GM13977 (cell line): ENCODE measurements at places on chromosomes 2 and 18.

DNA sequence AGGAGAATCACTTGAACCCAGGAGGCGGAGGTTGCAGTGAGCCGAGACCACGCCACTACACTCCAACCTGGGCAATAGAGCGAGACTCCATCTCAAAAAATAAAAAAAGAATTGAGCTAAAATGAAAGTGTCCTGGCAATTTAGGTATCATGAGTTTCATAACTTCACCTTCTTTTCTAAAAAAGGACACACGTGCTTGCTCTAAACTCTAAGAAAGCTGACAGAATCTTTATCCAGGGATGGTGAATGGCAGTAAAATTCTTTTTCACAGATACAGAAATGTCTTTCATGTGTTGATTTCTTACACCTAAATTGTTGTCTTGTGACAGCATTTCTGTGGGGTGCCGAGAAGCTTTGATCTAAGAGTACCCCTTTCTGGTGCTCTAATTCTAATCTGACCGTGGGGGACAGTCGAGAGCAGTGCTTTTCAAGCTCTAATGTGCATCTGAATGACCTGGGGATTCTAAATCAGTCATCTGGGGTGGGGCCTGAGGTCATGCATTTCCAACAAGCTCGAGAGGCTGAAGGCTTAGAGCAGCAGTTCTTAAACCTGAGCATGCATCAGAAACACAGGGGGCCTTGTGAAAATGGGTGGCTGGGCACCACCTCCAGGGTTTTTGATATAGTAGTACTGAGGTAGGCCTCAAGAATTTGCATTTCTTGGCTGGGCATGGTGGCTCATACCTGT, 42.1 kb upstream of the REL start:
- DNase-seq: peak; percentile 42

DNA sequence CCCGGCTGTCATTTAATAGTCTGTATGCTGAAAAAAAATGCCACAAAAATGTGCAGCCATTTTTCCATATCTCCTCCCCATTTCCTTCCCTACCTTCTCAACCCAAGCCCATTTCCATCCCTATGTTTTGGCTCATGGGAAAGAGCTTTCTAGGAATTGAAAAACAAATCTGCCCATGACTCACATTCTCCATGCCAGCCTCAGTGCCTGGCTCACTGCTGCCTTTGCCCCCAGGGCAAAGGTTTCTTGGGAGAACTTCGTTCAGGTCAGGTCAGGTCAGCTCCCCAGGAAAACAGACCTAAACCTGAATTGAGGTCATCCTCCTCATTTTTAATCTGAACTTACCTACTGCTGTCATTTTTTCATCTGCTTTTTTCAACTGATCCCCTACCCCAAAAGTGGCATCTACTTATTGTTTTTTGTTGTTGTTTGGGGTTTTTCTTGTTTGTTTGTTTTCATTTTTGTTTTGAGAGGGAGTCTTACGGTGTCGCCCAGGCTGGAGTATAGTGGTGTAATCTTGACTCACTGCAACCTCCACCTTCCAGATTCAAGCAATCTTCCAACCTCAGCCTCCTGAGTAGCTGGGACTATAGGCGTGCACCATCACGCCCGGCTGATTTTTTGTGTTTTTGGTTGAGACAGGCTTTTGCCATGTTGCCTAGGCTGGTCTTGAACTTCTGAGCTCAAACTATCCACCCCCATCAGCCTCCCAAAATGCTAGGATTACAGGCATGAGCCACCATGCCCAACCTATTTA, 66.7 kb downstream of the FECH start:
- DNase-seq: no peak

- DNase-seq: no peak
Observed at GRCh38 chr2:172162225-172162733, 59.6 kb upstream of the DLX2 start.

DNA sequence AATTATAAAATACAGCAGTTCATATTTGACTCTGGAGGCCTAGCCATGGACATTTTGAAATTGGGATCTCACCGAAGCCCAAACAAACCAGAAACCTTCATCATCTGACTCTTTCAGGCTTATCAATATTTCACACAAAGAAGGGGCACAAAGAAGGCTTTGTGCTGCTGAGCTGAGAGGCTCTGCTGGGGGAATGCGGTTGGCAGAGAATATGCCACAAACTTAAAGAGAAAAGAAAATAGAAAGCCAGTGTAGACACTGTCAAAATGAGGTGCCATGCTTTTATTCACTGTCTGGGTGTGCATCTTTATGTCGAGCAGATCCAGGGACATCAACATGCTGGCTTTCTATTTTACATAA, 162.6 kb downstream of the QPCT start:
- DNase-seq: no peak

DNA sequence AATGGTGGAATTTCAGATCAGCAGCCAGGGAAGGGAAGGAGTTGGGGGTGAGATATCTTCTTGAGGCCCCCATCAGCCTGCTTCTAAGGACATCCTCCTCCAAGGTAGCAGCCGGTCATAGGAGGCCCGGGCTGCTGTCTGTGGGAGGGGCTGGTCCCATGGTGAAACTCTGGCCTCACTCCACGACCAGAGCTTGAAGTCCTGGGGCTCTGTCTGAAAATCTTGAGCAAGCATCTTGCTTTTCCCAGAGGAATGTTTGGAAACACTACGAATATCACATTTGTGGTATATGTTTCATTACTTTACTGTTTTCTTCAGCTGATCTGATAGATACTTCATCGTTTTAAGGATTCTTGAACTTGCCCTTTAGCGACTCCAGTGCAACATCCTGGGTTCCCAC, 103.7 kb downstream of the CTAGE1 start:
- no peak for DNase-seq

DNA sequence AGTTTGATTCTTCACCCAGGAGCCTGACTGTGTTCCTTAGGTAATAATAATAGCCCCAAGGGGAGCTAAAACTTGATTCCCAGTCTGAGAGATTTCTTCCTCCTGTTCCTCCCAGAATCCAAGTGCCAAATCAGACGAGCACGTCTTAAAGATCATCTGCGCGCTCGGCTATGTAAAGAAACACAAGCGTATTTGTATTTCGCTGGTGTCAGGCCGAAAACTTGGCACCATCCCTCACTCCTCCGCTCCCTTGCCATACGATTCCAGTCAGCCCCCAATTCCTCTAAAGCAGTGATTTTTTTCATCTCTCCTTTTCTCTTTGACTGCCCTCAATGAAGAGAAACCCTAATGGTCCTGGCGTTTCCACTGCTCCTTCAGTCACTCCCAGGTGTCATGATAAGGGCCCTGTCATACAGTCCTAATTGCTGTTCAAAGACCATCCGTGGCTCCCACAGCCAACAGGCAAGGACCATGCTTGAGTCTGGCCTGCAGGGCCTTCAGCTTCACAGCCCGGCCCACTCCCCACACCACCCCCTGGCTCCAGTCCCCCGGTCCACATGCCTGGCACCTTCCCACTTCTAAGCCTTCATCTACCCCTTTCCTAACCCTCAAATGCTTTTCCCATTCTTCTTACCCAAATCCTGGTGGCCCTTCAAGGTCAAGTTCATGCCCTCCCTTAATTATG, 130.8 kb upstream of the ID2 start:
- DNase-seq: no peak

- no peak for DNase-seq
Observed at GRCh38 chr2:229838729-229839128, 83.1 kb downstream of the TRIP12 start.

GRCh38 chr2:111108745-111109271, 11.9 kb upstream of the BCL2L11 start:
- DNase-seq: no peak

DNA sequence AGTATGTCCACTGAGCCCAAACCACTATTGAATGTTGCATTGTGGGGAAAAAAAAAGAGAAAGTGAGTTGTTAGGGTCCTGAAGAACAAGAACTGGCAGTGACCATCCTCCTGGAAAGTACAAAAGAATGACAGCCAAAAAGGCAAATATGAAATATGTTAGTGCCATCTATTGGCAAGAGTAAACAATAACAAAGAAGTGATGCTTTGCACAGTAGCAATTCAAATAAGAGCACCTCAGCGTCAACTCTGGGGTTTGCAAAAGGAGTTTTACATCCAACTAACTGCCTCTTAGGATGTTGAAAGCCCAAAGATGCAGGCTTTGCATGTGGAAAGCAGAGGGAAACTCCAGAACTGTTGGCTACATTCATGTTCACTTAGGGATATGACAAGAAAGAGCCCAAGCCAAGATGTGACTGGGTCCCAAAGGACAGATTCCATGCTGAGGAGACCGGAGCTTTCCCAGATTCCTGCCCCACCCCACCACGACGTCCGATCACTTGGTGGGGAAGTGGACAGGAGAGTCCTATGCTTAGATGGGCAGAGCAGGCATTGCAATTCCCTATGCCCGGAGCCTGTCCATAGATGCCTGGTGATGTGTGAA, 15.6 kb downstream of the TRABD2A start:
- DNase-seq: peak; percentile 57

DNA sequence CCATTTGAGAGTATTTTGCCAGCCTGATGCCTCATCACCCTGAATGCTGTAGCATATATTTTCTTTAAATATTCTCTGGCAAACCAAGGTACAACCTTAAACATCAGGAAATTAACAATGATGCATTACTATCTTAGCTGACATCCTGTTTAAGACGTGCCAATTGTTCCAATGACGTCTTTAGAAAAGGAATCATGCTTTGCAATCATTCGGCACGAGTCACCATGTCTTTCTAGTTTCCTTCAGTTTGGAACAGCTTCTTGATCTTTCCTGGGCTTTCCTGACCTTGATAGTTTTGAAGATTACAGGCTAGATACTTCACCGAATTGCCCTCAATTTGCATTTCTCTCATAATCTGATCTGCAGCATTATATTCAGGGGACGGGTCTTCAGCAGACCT, 88.2 kb upstream of the GLI2 start:
- no peak for DNase-seq

DNA sequence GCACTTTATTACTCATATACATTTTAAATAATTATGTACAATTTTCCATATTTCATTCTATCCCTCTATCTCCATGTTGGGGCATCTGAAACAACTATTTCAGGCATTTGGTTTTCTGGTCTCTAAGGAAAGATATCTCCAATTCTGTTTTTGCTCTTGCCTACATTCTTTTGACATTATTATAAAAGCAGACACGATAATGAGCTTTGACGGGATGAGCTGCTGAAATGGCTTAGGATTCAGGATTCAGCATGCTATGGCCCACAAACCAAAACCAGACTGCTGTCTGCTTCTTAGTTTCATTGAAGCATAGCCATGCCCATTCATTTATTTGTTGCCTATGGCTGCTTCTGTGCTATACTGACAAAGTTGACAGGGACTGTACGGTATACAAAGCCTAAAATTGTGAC, 42.7 kb upstream of the GLS start:
- DNase-seq: no peak

DNA sequence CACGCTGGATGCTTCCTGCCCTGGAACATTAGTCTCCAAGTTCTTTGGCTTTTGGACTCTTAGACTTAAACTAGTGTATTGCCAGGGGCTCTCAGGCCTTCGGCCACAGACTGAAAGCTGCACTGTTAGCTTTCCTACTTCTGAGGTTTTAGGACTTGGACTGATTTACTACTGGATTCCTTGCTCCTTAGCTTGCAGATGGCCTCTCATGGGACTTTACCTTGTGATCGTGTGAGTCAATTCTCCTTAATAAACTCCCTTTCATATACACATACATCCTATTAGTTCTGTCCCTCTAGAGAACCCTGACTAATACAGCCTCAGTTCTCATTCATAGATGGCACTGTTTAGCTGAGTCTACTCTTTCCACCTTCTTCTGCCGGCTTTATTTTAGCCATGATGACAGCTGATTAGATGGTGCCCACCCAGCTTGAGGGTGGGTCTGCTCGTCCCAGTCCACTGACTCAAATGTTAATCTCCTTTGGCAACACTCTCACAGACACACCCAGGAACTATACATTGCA, 389.1 kb downstream of the NYAP2 start:
- DNase-seq: no peak

- no peak for DNase-seq
Observed at GRCh38 chr2:102226612-102227391, 40.0 kb downstream of the IL1RL2 start.

- DNase-seq: no peak
Observed at GRCh38 chr2:224847961-224848850, 132.0 kb upstream of the CCDC195 start.

DNA sequence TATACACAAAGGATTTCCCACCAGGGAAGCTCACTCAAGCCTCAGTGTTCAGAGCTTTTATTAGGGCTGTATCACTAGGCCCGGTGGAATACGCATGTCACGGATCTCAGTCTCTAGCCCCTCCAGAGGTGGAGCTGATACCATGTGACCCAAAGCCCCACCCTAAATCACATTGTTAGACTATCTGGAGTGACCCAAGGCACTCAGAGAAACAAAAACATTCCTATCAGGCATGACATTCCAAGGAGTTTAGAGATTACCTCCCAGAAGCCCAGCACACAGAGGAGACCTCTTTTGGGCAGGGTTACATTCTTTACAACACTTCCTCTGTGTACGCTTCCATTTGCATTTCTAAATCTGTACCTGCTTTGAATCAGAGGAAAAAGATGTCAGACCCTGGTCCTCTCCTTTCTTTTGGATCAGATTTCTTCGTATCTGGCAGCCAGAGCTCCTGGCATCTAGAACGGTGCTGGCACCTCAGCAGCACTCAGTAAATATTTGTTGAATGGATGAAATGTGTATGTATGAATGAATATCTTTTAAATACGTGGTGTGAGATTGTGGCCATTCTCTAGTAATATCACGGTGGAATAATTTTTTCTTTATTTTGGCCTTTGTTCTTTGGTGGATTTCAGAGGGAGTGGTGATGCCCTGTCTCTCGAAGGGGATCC, 37.7 kb upstream of the SMAD2 start:
- DNase-seq: no peak

GRCh38 chr2:47528874-47529273, 125.9 kb downstream of the MSH2 start:
- no peak for DNase-seq

DNA sequence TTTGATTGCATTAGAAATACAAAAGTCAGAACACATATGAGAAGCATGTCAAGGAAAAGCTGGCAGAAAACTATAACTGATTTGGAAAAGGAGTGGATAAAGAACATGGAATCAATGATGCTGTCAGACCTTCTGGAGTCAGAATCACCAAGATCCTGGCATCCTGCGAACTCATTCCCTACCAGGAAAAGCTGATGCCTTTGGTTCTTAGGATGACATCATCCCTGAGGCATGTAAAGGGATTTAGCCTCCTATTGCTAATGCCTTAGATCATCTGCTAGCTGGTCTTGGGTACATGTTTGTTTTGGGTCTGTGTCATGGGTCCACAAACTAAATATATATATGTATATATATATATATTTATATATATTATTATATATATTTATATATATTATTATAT, 680.7 kb downstream of the EPHA4 start:
- no peak for DNase-seq

GRCh38 chr18:43588838-43589237, 311.5 kb upstream of the SYT4 start:
- DNase-seq: no peak

GRCh38 chr2:94875820-94876522, 4.7 kb downstream of the TEKT4 start:
- no peak for DNase-seq

DNA sequence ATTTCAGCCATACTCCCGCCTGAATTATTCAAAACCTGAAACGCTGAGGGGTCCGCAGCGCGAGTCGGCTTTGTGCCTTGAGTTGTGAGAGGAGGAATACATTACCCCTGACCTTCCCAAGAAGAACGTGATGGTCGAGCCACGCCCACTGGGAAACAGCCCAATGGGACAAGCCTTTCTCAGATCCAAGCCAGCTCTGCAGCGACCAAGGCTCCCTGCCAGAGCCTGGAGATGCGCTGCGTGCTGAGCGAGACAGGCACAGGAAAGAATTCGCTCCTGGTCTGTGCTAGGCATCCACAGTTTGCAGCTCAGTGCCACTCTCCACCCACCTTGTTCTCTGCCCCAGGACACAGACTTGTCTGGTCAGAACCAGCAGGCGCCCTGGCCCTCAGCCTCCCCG, 74.1 kb upstream of the GLI2 start:
- no peak for DNase-seq
